Stimulated activated CD8-positive, alpha-beta memory T cell treated with anti-CD3 and anti-CD28 coated beads, Interleukin-7, amount 100 ng/mL, for 1 hour (primary cell): ENCODE measurements at places on chromosomes 4 and X.

DNA sequence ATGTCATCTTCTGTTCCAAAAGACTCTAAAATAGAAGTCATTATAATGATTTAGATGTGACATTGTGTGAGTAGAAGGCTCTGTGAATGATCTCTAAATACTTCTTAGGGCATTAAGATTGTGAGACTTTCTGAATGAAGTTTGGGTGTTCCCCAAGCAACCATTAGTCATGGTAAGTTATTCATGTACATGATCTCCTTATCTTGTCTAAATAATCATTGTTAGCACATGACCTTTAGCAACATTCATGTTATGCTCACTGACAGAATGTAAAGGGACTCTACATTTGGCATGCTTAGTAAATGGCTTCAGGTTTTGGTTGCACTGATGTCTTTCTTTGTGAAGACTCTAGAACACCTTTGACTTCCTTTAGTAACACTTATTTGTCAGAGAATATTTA is 140.8 kb upstream of the AGA start:
- no peak for DNase-seq

DNA sequence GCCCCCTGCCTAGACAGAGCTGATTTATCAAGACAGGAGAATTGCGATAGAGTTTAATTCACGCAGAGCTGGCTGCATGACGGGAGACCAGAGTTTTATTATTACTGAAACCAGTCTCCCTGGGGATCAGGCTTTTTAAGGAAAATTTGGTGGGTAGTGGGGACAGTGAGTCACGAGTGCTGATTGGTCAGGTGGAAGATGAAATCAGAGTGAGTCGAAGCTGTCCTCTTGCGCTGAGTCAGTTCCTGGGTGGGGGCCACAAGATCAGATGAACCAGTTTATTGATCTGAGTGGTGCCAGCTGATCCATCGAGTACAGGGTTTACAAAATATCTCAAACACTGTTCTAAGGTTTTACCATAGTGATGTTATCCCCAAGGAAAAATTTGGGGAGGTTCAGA is 36.6 kb downstream of the MYOZ2 start:
- DNase-seq, result no peak

DNA sequence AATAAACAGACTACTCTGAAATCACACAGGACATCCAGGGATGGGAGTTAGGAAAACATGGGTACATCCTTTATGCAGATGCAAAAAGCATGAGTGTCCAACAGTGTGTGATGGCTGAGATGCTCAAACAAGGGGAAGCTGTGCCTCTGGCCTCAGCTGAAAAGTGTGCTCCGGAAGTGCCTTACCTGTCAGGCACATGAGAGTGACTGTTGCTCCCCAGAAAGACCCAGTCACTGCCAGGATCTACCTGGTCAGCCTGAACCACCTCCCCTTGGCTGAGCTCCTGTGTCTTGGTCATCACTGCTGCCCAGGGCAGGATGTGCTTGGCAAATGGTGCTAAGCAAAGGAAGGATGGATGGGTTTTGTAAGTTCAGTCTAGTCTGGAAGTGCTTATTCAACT is 4.0 kb downstream of the PPP2R2C start:
- DNase-seq, result no peak

DNA sequence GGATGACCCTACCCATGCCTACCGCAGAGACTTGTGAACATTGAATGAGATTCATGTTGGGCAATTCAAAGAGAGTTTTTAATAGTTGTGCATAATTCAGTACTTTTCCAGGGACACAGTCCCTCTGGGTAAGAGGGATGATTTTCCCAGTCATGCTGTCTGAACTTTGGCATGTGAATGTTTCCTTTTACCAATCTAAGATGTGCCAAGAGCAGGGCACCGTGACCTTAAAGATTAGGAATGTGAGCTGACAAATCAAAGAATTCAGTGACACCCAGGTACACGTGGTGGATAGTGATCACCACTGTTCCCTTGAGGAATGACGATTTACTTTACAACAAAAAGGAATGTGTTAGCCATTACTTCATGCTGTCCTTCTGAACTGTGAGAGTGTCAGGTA is 515.6 kb downstream of the PPARGC1A start:
- no peak for DNase-seq

DNA sequence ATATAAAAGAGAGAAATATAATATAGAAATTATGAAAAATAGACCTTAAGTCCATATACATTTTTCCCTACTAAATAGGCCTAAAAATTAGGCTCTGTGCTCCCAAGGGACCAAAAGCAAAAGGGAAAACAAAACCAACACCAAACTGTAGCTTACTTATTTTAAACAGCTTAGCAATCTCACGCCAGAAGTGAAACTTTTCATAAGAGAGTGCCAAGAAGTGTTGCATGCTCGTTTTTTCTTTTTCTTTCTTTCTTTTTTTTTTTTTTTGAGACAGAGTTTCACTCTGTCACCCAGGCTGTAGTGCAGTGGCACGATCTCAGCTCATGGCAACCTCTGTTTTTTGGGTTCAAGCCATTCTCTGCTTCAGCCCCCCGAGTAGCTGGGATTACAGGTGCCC is 250.4 kb downstream of the TMA16 start:
- no peak for DNase-seq

DNA sequence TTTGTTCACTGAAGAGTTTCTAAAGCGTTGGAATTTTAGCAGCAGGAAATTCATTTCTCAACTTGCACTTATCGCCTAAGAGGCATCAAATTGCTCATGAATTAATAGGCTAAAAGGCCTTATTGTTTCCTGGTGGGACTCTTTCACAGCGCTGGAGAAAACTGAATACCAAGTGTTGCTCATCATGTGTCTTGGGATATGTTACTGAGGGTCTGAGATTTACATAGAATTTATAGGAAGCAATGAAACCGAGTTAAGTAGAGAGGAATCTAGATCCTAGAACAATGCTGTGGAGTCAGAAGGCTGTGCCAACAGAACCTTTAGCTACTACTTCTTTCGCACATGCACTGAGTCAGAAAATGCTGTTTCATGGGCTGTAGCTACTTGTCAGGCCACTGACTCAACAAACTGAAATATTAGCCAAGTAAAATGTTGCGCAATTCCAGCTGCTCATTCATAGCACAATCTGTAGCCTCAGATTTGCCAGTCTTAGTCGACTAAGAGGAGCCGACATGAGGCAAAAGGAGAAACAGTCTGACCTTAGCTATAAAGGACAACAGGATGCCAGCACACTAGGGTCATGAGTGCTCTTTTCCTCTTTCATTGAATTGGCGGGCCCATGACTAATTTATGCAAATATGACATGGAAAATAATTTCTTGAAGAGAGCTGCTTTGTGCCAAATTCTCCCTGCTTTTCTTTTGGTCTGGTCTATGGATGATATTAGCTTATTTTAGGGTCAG is 35.9 kb upstream of the CXCL8 start:
- no peak for DNase-seq

GRCh38 chr4:110611968-110612447 is 10.9 kb downstream of the PITX2 start:
- no peak for DNase-seq
